Endodermal cell (in vitro differentiated cells): ENCODE measurements at places on chromosomes 11 and 22. TPM values are rescaled to one million over a fixed set of nuclear protein-coding genes. Genes with fewer than 3 reads are reported as not detected.

GRCh38 chr11:126719740-126720139 is 280.8 kb downstream of the KIRREL3 start:
- DNase-seq: no peak

GRCh38 chr11:66843776-66844495 is 695 bp downstream of the RCE1 start:
- DNase-seq: peak; percentile 29

DNA sequence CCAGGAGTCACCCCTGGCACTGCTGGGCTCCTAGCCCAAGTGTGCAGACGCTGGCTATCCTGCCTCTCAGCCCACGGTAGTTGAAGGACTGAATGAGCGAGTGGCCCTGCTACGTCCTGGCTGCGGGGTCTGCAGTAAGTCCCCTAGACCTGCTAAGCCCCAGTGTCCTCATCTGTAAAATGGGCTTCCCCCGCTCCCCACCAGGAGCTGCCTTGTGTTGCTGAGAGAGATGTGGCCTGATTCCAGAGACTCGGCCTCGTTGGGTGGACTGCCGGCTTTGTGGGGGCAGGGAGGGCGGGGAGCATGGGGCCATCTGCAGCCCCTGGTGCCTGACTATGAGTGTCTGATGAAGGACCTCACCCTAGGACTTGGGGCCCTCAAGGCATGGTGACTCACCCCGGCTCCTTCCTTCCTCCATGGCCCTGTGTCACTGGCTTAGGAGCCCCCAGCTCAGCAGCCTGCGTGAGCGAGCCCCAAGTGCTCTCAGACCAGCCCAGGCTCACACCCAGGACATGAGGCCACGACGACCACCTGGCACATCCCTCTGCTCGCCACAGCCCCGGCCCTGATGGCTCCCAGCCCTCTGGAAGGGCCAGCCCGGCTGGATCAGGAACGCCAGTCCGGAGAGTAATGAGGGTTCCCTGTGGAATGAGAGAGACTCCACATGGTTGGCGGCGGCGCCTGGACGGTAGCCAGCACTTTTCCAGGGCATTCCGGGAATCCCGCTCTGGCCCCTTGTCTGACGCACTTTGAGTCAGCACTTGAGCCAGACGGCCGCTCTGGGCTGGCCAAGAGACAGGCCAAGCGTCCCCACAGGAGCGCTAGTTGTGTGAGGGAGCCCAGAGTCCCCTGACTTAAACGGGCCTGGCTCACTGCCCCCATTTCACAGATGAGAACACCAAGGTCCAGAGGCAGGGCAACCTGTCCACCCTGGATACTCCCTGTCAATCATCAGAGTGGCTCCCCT is 50.5 kb upstream of the SHISAL1 start:
- DNase-seq: peak; percentile 43

DNA sequence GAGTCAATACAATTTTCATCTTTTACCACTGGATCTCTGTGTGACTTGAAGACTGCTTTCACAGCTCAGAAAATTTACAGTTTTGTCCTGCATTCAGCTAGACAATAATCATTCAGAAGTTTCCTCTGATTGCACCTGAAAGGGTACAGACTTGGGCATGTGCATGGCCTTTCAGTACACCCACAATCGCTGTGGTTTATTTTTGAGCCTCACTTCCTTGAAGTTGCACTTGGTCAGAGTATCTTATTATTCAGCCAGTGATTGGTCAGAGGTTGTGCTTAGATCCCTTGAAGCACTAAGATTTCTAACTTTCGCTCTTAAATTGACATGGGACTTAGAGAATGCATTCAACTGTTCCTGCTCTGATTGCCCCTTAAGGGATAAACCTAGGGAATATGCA is 508.2 kb downstream of the FAM181B start:
- DNase-seq: no peak

DNA sequence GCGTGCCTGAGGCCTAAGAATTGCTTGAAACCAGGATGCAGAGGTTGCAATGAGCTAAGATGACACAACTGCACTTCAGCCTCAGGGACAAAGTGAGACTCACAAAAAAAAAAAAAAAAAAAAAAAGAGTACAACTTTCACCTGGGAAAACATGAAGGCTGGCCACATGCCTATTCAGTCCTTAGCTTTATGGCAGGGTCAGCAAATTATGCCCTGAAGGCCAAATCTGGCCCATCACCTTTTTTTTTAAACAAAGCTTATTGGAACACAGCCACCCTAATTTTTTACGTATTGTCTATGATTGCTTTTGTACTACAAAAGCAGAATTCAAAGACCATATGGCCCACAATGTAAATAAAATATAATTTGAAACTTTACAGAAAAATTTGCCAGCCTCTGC is 8.2 kb downstream of the FSHB start:
- DNase-seq: no peak

Gene TEX12
- not detected in 3 replicates for total RNA-seq

DNA sequence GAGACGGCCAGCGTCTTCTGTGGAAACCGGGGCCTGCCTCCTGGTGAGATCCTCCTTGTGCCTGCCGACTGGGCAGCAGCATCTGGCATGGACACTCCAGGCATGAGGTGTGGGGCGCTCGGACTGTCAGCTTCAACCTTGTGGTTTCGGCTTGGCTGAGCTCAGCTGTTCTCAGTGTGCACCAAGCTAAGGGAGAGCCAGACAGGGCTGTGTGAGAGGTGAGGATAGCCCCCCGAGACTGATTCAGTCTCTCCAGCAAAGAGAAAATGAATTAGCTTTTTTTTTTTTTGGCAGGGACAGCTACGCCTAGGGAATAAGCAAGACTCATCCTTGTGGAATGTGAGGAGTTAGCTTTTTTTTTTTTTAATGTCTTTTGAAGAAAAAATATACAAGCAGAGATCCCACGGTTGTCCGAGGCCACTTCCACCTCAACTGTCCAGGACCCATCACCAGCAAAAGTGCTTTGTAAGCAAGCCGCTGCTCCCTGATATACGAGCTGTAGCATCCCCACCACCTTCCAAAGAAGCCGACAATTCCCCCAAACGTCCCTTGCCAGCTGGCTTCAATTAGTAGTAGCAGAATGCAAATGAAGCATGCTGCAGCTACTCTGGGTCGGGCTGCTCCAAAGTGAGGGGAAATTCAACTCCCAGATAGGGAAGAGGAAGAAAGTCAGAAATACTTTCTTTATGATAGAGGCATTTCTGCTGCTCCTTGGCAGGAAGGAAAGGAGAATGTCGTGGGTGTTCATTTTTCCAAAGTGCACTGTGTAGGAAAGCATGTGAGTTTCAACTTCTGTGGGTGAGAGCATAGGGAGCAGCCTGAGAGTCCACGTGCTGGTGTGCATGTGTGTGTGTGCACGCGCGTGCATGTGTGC is 9.7 kb upstream of the THY1 start:
- DNase-seq: no peak

Gene GGT1
- total RNA-seq: 19.8 to 23.4 TPM (median 22.4 TPM) in 3 replicates

DNA sequence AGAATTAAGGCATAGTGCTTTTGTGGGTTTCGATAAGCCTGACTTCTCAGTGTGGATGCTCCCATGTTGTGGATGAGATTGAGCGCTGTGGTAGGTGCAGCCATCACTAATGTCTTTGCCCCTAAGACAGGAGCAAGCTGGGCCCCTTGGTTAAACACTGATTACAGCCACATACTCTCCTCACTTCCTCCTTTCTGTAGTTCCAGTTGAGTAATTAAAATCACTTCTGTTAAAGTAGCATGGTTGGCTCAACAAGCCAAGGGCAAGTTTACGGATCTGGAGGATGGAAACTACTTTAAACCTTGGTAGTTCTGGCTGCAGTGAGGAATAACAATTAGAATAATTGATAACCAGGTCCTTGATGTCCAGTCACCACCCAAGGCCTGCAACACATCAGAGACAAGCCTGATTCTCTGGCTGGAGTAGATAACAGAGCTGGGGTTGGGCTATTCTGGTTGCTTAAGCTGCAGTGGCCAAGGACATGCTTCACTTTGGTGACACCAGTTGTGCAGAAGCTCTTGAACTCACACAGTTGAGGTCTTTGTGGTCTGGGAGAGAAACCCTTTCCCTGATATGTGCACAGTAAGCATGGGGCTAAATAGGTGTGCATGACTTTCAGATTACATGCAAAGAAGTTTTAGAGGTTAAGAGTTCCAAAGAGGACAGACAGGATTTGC is 81.3 kb downstream of the KIRREL3 start:
- DNase-seq: no peak

GRCh38 chr22:40966726-40967085 is 15.5 kb downstream of the RBX1 start:
- DNase-seq: no peak

- no peak for DNase-seq
Observed at GRCh38 chr22:45320357-45320976, 10.7 kb downstream of the FAM118A start.

Gene SEZ6L
- total RNA-seq: 13.8 to 39.4 TPM (median 38.9 TPM) in 3 replicates

DNA sequence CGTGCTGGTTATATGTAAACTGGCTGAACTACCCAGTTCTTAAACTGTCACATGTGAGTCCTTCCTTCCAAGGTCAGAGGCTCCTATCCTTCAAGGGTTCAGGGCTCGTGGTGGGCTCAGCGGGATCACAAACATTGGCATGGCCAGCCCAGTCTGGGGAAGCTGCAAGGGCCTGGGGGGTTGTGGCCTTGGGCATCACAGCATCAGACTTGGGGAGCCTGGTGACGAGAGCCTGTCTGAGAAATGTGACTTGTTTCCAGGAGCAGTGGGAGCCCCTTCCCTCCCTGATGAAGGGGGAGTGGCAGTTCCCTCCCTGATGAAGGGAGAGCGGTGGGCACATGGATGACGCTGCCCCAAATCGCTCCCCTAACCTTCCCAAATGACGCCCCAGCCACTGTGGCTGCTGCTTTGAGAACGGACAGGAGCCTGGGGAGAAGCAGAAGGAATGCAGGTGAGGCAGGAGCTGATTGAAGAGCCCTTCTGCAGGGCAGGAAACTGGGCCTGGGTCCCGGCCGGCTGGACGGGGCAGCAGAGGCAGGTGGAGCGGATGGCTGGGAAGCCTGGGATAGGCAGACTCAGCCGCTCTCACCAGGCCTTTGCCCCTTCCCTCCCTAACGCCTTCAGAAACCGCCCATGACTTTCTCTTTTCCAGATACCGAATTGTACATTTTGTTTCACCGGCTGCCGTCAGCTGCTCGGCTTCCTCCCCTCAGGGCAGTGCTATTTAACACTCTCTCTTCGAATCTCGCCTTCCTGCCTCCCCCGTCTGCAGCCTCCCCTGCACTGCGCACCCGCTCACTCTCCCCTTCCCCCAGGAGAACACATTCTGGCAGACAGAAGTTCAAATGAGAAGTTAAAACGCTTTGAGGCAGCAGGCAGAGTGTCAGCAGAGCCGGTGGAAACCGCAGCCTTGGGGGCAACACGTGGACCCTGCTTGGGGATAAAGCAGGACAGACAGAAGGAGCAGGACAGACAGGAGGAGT is 1486.7 kb downstream of the BRD1 start:
- DNase-seq: peak; percentile 45

DNA sequence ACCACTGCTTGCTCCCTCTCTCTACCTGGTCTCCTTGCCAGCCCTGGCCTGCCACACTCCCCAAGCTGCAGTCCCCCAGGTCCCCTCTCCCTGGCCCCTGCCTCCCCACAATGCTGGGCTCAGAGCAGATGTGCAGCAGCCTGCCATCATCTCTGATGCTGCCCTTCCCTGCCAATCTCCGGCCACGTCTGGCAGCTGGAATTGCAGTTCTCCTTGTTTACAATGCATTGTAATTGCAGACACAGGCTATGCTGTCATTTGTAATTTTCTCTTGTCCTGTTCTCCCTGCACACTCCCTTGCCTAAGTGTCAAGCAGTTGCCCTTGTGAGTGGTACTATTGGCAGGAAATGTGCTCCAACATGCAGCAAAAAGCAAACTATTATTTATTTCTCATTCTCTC is 222.3 kb downstream of the NTM start:
- no peak for DNase-seq

DNA sequence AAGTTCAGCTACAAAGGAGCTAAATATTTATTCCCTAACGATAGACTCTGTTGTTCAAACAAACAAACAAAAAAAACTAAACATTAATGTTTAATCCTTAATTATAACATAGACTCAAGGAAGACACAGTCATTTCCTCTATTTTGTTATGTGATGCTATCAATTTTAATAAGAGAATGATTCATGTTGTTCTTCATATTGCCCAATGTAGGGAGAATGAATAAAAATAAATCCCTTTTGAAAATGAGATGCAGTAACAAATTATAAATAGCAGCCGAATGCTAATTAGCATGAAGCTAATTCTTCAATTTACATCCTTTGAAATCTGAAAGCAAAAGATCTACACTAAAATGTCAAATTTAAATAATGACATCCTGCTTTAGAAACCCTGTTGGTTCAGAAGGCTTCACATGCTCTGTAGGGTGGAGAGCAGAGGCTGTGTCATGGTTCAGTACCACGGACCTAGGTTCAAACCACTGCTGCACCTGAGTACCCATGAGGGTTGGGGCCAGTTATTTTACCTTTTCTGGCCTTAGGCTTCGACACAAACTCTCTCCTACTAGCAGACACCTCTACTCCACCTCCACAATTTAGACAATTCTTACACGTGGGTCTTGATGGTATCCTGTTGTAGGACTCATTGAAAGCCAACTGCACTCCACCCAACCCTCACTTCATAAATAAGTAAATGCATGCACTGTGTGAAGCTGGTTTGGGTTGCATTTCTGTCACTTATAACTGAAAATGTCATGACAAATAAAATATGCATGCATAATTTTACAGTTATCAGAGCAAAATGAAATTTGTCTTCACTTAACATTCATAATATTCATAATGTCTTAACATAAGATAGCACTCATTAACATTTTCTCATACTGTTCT is 89.0 kb downstream of the RRAS2 start:
- DNase-seq: no peak

- peak; percentile 94 for DNase-seq
Observed at GRCh38 chr11:133134314-133135173, 397.8 kb downstream of the OPCML start.

Gene VPREB1
- total RNA-seq: not detected in 2 replicates

DNA sequence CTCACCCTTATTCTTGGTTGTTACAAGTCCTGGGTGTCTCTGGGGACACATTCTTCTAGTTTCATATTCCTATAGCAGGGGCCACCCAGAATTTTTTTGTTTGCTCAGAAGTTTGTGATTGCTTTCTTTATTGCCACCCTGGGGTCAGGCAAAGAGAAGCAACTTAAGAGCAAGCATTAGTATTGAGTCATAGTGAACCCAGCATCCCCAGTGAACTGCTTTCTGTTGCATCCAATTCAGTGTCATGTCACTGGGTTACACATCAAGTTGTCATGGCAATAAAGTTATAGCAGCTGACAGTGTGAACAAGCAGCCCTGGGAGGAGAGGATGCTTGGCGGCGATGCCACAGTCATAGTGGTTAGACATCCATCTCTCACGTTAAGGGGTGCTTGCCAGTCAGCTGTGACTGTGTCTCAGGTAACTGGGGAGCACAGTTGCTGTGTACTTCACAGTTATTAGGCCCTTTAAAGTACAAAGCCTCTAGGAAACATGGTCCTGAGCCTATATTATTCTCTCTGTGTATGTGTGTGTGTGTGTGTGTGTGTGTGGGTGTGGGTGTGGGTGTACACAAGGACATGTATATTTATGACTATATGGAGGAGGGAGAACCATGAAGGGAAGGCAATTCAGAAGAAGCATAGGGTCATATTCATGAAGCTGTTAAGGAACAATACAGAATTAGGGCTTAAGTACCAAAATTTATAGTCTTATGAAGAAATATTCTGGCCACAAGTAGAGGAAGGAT is 52.5 kb downstream of the TRIM44 start:
- DNase-seq: no peak
